ENCODE measurements at places on chromosomes 4 and X.

DNA sequence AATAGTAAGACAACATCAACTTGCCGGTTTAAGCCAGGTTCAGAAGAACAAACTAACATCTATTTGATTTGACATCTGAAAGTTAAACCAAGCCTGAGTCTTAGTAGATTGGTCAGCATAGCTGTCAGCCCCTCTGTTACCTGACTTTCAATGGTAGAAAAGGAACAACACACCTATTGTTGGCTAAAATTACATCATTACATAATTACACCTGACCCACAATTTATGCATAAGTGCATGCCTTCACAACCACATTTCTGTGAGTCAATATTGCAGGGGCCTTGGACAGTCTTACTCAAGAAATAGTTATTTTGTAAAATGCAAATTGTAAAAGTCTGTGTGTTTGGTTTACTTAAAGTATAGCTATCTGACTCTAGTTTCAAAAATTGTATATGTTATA lies 36.2 kb downstream of the EGFL6 start:
- no peak for DNase-seq
- H3K4me1 ChIP-seq, result no peaks in the 10 kb centered on the region
- no peak overlapping the region for H3K27ac ChIP-seq

DNA sequence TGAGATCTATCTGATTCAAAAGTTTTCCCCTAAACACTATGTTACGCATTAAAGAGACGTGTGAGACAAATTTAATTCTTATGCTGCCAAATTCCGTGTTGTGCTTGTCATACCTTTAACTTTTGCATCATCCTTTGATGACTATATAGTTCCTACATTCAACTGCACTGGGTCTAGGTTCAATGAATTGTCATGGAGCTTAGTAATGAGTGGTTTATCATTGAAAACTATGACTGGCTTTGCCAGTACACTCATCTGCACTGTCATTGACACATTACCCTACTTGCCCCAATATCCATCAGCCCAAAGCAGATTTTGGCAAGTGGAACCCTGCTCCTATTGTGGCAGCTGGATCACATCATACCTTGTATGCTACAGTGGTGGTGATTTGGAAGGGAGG lies 882.9 kb upstream of the SLIT2 start:
- no peak for DNase-seq
- no peaks in the 10 kb centered on the region for H3K36me3 ChIP-seq
- no peak overlapping the region for H3K4me3 ChIP-seq
- no peaks in the 10 kb centered on the region for H3K27me3 ChIP-seq
- H3K4me1 ChIP-seq, result no peaks in the 10 kb centered on the region

- H3K36me3 ChIP-seq, result no peaks in the 10 kb centered on the region
- no peaks in the 10 kb centered on the region for H3K27me3 ChIP-seq
- H3K4me3 ChIP-seq, result no peak overlapping the region
Measured at GRCh38 chrX:5415738-5416137, 812.9 kb downstream of the NLGN4X start.

DNA sequence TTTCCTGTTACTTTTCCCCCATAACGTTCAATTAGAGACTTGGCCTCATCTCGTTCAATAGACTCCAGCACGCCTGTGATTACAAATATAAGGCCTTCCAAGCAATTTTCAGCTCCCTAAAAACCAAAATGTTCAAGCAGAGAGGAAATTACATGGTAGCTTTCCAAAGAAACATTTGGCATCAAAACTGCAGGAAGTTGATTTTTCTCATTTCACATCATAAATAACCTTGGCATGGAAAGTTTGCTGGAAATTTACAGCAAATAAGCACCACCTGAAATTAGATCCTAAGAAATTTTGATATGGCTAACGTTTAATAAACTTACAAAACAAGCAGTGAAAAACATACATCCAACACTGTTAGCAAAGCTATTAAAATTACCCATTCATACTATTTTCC lies 53.3 kb downstream of the RFC1 start:
- no peak for DNase-seq
- no peak overlapping the region for H3K4me3 ChIP-seq
- H3K36me3 ChIP-seq, result peaks cover 50% of the 10 kb centered on the region
- H3K4me1 ChIP-seq, result no peaks in the 10 kb centered on the region
- no peaks in the 10 kb centered on the region for H3K27me3 ChIP-seq

DNA sequence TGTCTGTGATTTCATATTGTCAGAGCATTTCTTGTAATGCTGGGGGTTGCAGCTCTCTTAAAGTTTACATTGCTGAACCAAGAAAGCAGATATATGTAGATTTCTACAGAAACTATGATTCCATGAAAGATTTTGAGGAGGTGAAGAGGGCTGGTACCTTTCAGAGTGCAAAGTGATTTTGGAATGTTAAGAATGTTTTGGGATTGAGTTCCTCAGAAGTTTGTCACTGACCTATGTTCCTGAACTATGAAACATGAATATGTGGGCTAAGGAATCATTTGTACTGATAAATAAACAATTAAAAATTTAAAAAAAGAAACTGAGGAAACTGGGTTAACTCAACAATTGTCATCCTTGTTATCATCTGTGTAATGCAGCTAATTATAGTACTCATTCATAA lies 12.3 kb upstream of the CHIC2 start:
- no peak overlapping the region for H3K27ac ChIP-seq
- peaks cover 23% of the 10 kb centered on the region for H3K27me3 ChIP-seq
- H3K4me3 ChIP-seq, result no peak overlapping the region

GRCh38 chr4:175071123-175071522 lies 153.0 kb downstream of the ADAM29 start:
- no peaks in the 10 kb centered on the region for H3K4me1 ChIP-seq
- H3K27ac ChIP-seq, result no peak overlapping the region
- no peaks in the 10 kb centered on the region for H3K36me3 ChIP-seq
- no peaks in the 10 kb centered on the region for H3K27me3 ChIP-seq
- H3K4me3 ChIP-seq, result no peak overlapping the region
- DNase-seq, result no peak

DNA sequence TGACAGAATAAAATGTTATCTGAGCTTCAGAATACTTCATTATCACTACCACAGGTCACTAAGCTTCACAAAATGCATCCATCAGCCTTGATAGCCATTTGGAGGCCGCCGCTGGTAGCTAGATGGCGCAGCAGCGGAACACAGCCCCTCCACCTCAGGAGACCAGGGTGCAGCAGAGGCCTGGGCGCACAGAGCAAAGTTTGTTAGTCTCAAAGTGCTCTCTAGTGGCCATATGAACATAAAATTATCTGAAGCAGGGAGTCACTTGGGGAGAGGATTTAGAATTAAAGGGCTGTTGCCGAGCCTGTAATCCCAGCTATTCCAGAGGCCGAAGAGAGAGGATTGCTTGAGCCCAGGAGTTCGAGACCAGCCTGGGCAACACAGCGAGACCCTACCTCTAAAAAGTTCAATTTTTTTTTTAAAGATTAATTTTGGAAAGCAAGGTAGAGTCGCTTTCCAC lies 8.1 kb upstream of the DCTD start:
- no peaks in the 10 kb centered on the region for H3K36me3 ChIP-seq
- no peak overlapping the region for H3K4me3 ChIP-seq
- peaks cover 21% of the 10 kb centered on the region for H3K27me3 ChIP-seq
- peak; percentile 53 for DNase-seq
- no peaks in the 10 kb centered on the region for H3K4me1 ChIP-seq

DNA sequence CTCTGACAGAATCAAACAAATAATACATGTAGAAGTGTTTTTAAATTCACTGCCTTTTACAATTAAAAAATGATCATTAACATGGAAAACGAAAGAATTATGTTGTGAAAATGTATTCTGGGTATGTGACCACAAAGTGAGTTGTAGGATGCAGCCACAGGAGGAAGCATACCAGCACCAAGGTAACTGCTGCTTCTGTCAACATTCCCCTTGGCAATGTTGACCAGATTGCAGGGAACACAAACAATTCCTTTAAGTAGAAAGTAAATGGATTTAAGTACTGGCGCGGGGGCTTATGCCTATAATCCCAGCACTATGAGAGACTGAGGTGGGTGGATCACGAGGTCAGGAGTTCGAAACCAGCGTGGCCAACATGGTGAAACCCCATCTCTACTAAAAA lies 1877.9 kb upstream of the PCDH7 start:
- no peak overlapping the region for H3K27ac ChIP-seq
- no peak for DNase-seq
- no peak overlapping the region for H3K4me3 ChIP-seq
- H3K4me1 ChIP-seq, result no peaks in the 10 kb centered on the region
- H3K36me3 ChIP-seq, result no peaks in the 10 kb centered on the region

DNA sequence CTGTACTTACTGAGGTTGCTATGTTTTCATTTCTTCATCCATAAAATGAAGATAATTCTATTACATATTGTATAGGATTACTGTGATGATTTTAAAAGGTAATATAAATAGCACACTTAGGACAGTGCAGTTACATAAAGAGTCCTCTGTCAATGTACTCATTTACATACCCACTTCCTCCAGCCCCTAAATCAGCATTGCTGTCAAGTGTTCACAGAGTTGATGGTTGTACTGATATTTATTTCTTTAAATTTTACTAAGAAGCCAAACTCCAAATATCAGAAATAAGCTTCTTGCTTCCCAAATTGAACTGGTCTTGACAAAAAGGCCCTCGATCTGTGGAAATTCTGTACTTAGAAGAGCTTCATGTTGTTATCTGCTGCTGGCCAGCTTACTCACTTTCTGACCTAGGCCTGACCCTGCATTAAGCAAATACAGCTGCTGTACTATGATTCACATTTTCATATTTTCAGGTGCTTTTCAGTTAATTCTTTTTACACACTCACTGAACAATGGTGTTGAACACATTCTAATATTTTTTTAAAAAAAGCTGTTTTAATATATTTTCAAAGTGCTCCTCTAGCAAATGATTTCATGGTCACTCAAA lies 259.6 kb downstream of the UNC5C start:
- H3K4me1 ChIP-seq, result peaks cover 34% of the 10 kb centered on the region
- no peak overlapping the region for H3K4me3 ChIP-seq
- no peaks in the 10 kb centered on the region for H3K36me3 ChIP-seq
- H3K27ac ChIP-seq, result no peak overlapping the region
- no peaks in the 10 kb centered on the region for H3K27me3 ChIP-seq

DNA sequence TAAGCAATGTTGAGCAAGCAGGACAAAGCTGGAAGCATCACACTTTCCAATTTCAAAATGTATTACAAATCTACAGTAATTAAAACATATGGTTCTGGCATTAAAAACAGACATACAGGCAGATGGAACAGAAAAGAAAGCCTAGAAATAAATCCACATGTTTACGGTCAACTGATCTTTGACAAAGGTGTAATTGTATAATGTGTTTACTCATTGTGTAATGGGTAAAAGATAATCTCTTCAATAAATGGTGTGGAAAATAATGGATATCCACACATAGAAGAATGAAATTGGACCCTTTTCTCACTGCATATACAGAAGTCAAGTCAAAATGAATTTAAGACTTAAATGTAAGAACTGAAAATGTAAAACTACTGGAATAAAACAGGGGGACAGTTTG lies 394.2 kb downstream of the ANKRD50 start:
- H3K27ac ChIP-seq, result no peak overlapping the region
- H3K4me3 ChIP-seq, result no peak overlapping the region
- H3K4me1 ChIP-seq, result no peaks in the 10 kb centered on the region
- H3K36me3 ChIP-seq, result no peaks in the 10 kb centered on the region
- H3K27me3 ChIP-seq, result no peaks in the 10 kb centered on the region
- DNase-seq, result no peak

DNA sequence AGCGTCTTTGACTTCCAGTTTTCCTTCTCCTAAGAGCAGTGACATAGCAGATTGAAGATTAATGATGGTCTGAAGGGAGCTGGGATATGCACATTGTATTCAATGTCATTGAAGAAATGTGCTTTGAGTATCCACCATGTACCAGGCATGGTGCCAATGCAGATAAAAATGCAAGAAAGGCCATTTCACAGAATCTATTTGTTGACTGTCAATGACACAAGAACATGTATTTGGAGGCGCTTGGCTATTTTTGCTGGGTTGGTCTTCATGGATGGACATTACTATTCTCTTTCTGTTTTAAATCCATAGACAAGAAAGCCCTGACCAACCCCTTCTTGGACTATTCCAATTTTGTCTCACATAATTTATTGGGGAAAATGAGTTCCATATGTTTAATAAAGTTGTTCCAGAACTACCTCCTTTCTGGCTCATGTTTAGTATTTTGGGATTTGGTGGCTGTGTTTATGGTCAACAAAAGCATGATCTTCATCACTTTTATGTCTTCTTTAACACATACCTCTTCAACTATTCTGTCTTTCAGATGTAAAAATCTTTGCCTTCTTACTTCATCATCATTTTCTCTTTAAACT lies 174.5 kb downstream of the CPE start:
- no peaks in the 10 kb centered on the region for H3K4me1 ChIP-seq
- peaks cover 2% of the 10 kb centered on the region for H3K27me3 ChIP-seq
- H3K4me3 ChIP-seq, result no peak overlapping the region
- DNase-seq, result no peak
- H3K36me3 ChIP-seq, result no peaks in the 10 kb centered on the region

- H3K36me3 ChIP-seq, result no peaks in the 10 kb centered on the region
- no peak overlapping the region for H3K4me3 ChIP-seq
- no peak overlapping the region for H3K27ac ChIP-seq
- DNase-seq, result no peak
Measured at GRCh38 chr4:173418639-173419038, 19.7 kb upstream of the SCRG1 start.

Measured in activated T-helper 2 cell treated with anti-CD3 and anti-CD28 coated beads, Interferon-gamma antibody, Interleukin-2, Interleukin-4, amounts not matched to agents 10 μg/mL and 5 μg/mL and 100 μg/mL, durations not matched to agents 14 hours and 24 hours and 36 hours (primary cell).